Hematopoietic multipotent progenitor cell treated with erythropoietin and hydrocortisone succinate and interleukin-3 and kit ligand, for 15 days (in vitro differentiated cells): ENCODE measurements at places on chromosomes 5 and 9.

- no peak for DNase-seq
These were observed 34.2 kb downstream of the MARCHF6 start for GRCh38 chr5:10387690-10388089.

- DNase-seq = no peak
These were observed 29.4 kb upstream of the ALDH1A1 start for GRCh38 chr9:72982146-72982799.

- DNase-seq = no peak
These were observed 278.3 kb upstream of the RFX3 start for GRCh38 chr9:3804103-3804502.

DNA sequence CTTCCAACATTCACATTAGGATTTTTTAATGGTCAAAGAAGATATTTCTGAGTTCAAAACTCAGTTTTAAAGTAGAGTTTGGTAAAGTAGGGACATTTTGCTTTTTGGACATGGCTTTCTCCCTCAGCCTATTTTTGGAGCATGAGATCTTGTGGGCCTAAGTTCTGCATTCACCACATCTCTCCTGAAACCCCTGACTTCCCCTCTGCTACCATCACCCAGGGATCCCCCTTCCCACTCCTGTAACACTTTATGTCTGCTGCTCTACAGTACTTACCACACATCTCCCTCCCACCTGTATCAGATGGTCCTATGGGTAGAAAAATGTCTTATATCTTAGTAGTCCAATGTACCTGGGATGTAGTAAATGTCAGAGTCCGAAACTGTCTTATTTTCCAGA, 48.2 kb upstream of the JAK2 start:
- DNase-seq = no peak

DNA sequence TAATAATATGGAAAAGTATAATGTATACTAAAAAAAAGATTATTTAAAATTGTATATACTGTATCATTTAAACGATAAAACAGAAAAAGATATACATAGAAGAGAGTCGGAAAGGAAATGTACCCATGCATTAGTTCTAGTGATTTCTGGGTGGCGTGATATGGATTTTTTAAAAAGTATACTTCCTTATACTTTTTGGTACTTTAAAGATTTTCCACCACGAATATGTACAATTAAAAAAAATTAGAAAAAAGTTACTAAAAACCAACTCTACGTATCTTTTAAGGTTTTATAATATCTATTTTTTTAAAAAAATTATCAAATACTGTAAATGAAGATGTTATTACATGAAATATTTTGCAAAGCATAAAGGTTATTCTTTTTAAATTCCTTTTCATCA, 12.3 kb downstream of the PHF19 start:
- DNase-seq = no peak

GRCh38 chr9:134559013-134559412, 82.6 kb upstream of the COL5A1 start:
- DNase-seq = no peak

DNA sequence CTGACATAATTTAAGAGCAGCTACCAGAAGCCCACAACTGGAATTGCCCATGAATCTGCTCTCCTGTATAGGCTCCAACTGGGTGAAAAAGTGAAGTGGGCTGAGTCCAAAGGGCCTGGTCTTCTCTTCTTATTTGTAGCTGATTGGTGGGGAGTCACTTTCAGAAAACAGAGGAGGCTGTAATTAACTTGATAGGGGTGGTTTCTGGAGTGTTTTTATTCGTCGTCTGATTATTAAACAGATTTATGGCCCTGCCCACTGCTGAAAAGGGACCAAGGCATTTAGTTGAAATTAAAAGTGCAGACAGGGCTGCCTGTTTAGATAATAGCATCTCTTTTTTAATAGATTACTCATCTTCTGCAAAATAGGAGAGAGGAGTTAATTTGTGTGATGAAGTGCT, 81.0 kb upstream of the SAP30L start:
- DNase-seq = no peak

DNA sequence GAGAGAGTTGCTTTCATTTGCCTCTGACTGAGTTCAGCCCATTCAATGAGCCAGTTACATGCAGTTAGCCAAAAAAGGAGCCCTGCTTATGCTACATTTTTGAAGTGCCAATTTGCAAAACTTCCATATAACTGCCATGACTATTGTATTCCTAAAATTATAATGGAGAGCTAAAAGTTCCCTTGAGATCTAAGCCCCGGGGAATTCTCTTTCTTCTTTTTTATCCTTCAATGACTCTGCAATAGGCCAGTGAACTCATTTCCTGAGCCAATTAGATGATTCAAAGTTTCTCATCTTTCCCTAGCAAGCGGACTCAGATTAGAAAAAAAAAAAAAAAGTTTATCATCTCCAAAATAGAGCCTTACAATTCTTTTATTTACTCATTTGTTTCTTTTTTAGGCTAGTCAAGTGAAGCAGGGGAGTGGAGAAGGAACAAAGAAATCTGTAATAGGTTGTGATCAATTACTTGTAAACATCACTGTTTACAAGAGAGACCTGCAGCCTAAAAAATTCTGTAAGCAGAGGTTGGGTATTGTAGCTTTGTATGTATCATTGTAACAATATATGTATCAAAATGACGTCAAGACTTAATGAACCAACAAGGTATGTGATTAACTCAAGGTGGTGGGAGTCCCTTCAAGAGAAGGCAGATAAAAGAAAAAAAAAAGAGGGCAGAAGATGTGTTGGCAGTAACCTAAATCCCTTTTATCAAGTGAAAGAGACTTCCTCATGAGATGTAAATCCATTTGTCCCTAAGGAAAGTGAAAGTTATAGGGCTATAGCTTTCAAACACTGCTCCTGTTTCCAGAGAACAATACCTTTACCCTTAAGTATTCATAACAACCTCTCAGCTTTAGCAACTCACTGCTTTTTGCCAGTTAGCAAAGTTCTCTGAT, 48.7 kb upstream of the HOMER1 start:
- no peak for DNase-seq

GRCh38 chr9:77879437-77879943, 152.1 kb downstream of the GNAQ start:
- DNase-seq = no peak

GRCh38 chr5:56900395-56900794, 9.0 kb upstream of the SETD9 start:
- DNase-seq = no peak

DNA sequence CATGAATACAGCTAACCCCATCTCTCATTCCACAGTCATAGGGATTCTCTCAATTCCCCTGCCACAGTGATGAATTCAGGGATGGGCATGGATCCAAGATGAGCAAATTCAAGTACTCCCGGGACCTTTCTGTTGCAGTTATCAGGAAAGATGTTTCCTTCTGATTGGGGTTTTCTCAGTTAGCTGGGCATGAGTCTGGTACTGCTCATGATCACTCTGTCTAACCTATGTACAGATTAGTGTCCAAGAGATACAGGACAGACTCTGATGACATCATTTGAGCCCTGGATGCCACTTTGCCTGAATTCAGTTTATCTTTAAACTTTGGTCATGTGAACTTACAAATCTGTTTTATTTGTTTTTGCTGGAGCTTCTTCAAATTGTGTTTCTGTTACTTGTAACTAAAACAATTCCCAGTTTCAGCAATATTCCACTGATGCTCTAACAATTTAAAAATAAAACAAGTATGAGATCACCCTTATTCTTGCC, 257.7 kb upstream of the KLF9 start:
- no peak for DNase-seq

DNA sequence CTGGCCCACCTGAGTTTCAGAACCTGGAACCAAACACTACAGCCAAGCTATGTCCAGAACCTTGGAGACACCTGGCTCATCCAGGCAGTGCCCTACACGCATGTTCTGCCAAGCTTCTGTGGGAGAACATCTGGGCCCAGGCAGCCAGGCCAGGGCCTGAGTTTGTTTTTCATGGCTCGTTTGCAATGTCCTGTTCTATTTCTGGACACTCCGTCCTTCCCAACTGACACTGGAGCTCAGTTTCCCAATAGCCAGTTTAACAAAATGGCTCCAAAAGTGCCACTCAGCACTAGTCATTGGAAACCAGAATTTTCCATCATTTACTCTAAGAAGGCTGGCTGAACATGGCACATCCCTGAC, 38.6 kb downstream of the SH3RF2 start:
- no peak for DNase-seq

- no peak for DNase-seq
These were observed 310.5 kb upstream of the PRR16 start for GRCh38 chr5:120153551-120153950.

GRCh38 chr5:112485934-112486355, 66.9 kb upstream of the EPB41L4A start:
- no peak for DNase-seq

DNA sequence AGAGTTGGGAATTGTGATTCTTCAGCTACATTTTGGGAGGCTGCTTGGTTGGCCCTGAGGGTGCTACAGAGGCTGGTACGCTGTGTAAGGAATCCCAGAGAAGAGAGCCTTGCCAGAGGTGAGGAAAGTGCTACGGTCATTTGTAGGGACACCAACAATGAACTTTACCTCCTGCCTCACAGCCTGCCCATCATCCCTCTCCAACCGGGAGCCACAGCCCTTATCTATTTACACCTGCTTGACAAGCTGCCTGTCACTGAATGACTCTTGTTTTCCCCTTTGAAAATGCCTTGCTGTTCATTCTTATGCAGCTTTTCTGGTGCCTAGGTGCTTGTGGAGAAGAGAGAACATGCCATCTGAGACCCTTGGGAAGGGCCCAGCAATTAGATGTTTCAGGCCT, 110.8 kb downstream of the PCSK1 start:
- no peak for DNase-seq

DNA sequence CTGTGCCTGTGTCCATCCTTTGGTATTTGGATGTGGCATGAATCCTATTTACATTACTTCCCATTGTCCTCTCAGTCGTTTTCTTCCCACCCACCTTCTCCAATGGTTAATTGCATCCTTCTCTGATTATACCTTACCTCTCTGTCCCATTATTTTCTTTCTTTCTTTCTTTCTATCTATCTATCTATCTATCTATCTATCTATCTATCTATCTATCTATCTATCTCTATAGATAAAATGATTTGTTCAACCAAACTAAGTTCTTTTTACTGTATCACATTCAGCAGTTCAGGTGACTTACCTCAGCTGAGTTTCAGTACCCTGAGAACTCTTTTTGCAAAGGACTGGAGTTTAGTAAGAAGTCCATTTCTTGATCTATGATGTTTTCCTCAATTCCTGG, 80.6 kb downstream of the RPS23 start:
- no peak for DNase-seq

DNA sequence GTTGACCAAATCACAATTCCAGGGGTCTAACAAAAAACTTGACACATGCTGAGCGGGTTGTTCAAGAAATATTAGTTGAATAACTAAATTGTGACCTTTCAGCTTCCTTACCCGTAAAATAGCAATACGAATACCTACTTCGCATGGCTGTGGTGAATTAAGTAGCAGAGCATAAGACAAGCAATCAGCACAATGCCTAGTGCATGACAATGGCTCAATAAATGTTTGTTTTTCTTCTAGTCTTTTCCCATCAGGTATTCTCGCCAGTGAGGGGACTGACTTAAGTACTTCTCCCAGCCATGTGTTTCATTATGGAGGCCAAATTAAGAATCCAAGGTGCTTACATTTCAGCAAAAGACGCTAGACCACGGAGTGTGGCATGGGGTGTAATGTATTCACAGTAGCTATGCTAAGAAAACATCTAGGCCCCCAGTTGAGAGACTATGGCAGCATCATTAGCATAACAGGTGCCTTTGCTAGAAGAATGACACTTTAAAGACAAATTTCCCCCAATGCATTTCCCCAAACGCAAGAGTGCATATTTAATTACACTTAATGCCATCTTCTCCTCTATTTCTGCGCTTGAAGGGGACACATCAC, 145.9 kb downstream of the ASTN2 start:
- no peak for DNase-seq

DNA sequence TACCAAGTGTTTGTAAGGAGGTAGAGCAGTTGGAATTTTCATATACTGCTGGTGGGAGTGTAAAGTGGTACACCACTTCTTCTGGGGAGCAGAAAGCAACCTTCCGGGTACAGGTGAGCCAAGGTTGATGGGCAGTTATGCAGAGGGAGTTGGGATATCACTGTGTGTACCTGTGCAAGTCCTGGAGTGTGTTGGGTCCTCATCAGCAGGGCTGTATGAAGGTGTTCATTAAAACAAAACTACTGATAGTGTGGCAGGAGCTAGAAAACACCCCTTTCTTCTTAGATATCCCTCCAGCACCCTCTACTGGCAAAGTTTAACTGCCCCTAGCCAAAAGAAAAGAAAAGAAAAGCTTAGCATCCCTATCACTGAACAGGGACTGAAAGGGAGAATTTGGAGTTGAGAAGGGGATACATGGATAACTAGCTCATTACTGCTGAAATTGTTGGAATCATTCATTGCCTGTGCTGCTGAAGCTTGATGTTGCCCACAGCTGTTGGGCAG, 10.7 kb downstream of the MARCHF6 start:
- DNase-seq = peak; percentile 72

DNA sequence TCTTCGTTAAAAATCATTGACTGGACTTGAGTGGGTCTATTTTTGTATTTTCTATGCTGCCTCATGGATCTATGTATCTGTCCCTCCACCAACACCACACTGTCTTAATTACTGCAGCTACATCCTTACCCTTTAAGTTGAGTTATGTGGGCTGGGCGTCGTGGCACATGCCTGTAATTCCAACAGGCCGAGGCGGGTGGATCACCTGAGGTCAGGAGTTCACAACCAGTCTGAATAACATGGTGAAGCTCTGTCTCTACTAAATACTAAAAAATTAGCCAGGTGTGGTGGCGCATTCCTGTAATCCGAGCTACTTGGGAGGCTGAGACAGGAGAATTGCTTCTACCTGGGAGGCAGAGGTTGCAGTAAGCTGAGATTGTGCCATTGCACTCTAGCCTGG, 48.2 kb downstream of the XRCC4 start:
- no peak for DNase-seq

- DNase-seq = no peak
These were observed 41.3 kb downstream of the TMEM174 start for GRCh38 chr5:73214306-73214705.

- no peak for DNase-seq
These were observed 124.1 kb upstream of the KCNN2 start for GRCh38 chr5:114237766-114238165.

- no peak for DNase-seq
These were observed 21.1 kb downstream of the TLE4 start for GRCh38 chr9:79592726-79593493.

DNA sequence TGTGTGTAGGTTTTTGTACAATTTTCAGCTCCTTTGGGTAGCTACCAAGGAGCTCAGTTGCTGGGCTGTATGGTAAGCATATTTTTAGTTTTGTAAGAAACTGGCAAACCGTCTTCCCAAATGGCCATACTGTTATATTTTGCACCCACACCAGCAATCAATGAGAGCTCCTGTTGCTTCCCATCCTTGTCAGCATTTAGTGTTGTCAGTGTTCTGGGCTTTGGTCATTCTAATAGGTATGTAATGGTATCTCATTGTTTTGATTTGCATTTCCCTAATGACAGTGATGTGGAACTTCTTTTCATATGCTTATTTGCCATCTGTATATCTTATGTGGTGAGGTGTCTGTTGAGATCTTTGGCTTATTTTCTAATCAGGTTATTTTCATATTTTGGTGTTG, 320.1 kb downstream of the MLLT3 start:
- DNase-seq = no peak

GRCh38 chr9:74309654-74310053, 187.5 kb upstream of the RORB start:
- DNase-seq = no peak

- DNase-seq = no peak
These were observed 24.7 kb upstream of the TNFSF15 start for GRCh38 chr9:114830546-114830945.
